Stimulated activated CD4-positive, alpha-beta T cell treated with anti-CD3 and anti-CD28 coated beads, TNF-alpha, amount 100 ng/mL, for 1 hour (primary cell): ENCODE measurements at places on chromosomes 12 and 14.

DNA sequence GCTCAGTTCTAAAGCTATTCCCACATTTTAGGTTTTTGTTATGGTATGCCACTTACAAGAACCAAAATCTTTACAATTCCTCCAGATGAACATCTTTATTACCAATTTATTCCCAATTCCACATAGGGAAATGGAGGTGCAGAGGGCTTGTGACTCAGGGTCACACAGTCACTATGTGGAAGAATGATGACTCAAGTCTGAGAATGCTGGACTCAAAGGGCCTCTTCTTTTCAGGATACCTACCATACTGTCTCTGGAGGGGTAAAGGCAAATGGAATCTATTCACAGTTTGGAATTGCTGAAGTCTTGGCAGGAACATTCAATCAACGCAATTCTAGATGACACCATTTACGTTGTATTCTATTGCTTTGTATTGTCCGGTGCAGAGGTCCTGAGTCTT lies 48.2 kb upstream of the MANSC4 start:
- DNase-seq, result no peak

DNA sequence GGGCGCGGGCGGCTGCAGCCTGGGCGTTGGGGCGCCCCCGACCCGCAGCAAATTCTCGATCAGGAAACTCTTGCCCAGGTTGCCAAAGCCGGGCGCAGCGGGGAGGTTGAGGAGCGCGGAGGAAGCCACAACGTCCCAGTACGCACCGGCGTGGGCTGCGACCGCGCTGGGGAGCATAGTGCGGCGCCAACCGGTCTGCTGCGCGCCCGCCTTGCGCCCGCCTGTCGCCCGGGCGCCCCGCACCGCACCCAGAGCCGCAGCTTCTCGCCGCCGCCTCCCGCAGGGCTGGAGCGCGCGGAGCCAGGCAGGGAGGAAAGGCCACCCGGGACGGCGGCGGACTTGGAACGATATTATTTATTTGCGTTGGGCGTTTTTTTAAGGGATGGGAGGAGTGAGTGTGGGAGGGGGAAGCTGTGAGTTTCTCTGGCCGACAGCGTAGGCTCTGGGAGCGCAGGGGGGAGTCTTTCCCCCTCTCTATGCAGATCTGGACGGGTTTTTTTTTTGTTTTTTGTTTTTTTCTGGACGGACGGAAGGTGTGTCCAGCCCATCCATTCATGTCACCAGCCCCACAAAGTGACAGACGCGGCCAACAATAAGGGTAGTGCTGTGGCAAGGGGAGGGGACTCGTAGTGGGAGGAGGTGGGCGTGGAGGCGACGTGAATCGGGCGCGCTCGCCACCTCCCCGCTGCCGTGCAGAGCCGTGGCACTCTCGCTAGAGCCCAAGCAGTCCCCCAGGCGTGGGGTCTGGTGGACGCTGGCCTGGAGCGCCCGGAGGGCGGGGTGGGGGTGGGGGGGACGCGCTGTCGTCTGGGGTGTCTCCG lies at the start of gene DBX2:
DBX2 (minus strand) TSS at position 349 of the 821 bp plus-strand sequence; CDS start at position 177, 172 bp downstream.
- no peak for DNase-seq

- no peak for DNase-seq
Observed at GRCh38 chr12:67042697-67043131, 226.4 kb upstream of the CAND1 start.

GRCh38 chr14:74720526-74720925 lies 7.6 kb downstream of the FCF1 start:
- no peak for DNase-seq

GRCh38 chr12:76480796-76481195 lies 78.8 kb downstream of the OSBPL8 start:
- no peak for DNase-seq

- DNase-seq, result no peak
Observed at GRCh38 chr14:23439107-23439835, 3.8 kb upstream of the MYH7 start.
